ENCODE measurements at places on chromosomes 7 and 10.

DNA sequence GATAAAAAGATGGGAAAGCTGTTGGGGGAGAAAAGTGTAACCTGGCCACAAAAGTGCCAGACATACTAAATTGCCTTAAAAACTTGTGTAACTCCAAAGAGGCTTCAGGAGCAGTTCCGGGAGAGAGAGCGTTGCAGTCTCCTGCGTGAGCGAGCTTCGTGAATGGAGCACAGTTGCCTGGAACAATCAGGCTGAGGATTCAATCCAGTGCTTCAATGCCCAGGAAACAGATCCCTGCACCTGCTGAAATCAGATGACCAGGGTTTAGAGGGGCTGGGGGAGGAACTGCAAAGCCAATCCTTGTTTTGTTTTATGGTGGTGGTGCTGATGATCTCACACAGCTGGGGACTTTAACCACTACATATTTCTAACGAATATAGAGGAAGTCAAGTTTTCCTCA is 398.3 kb downstream of the DPP6 start:
- no peak for DNase-seq

DNA sequence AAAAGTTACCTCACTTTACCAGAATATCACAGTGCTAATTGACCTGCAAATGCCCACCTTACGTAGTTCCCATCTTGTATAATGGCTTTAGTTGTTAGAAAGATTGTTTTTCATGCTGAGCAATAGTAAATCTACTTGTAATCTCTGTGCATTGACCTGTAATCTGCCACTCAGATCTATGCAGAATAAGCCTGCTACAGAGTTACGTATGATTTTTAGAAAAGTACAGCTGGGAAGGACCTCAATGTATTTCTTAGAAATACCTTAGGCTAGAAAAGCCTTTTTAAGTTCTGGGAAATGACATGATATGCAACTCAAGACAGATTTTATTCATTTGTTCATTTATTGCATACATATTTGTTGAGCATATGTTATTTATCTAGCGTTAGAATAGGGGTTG is 530.9 kb downstream of the SORCS3 start:
- DNase-seq: no peak

DNA sequence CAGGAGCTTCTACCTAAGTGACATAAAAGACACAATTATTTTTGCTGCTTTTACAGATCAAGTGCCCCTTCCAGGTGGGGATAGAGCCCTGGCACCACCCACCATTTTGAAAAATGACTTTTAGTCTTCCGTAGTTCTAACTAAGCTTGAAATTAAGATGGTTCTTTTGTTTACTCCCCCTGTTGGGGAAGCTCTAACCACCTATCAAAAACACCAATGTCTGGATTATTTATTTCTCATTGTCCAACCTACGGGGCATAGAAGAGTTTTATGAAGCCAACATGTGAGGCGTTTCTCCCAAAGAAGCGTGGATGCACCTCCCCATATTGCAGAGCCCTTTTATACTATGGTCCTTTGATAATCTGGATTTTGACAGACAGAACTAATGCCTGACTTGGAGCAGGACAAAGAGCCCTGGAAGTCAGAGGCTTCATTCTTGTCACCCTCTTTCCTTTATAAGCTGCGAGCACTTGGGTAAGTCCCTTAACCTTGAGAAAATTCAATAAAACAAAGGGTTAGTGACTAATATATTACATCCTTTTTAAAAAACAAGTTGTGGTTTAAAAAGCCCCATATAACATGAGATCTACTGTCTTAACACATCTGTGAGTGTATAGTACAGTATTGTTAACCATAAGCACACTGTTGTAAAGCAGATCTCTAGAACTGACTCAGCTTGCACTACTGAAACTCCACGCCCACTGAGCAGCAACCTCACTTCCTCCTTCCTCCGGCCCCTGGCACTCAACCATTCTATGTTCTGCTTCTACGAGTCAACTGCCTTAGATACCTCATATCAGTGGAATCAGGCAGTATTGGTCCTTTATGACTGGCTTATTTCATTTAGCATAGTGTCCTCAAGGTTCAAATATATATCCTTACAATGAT is 67.5 kb downstream of the ATXN7L1 start:
- peak; percentile 84 for DNase-seq

GRCh38 chr10:132023092-132023811 is 41.5 kb upstream of the BNIP3 start:
- DNase-seq: peak; percentile 64

- DNase-seq: no peak
These were observed 417.9 kb downstream of the AUTS2 start for GRCh38 chr7:70016044-70016770.

GRCh38 chr10:129892548-129893052 is 71.5 kb downstream of the EBF3 start:
- no peak for DNase-seq

DNA sequence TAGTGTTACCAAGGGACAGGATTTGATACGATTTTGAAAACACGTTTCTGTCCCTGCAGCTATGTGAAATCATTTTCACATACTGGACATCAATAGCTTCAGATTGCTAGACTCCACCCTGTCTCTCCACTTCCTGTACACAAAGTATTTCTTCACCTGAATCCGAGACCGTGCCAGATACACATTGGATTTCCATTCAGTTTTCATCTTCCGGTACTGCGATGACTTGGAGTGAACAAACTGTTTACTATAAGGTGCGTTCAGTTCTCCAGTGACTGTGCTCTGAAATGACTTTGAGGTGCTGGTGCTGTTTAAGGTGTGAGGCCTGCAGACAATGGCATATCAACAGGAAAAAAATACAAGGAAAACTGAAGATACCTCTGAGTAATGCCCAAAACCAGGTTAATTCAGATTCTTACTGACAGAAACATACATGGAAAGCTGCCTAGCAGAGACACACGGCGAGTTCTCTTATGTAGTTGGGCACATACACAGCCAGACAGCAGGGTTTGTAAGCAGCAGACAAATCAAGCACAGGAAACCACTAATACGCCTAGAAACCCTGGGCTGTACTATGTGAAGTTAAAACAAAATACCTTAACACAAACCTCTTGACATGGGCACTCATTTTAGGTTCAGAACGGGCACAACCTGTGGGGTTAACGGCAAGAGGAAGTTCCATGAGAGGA is 119.2 kb downstream of the GALNT11 start:
- no peak for DNase-seq

DNA sequence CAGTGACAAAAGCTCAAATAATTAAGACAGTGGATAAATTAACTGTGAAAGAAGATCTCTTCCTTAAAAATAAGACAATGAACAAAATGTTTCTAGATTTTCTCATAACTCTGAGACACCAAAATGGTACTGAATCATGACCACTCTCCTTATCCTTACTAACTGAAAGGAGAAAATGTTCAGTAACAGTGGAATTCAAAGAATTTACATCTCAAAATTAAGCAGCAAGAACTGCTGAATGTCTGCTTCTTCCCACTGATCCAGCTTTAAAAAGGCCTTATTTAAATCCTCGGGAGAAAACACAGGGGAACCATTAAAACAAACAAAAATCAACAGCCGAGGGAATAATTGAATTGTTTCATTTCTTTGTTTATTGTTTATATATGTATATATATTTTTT is 27.3 kb upstream of the PLXDC2 start:
- DNase-seq: no peak

DNA sequence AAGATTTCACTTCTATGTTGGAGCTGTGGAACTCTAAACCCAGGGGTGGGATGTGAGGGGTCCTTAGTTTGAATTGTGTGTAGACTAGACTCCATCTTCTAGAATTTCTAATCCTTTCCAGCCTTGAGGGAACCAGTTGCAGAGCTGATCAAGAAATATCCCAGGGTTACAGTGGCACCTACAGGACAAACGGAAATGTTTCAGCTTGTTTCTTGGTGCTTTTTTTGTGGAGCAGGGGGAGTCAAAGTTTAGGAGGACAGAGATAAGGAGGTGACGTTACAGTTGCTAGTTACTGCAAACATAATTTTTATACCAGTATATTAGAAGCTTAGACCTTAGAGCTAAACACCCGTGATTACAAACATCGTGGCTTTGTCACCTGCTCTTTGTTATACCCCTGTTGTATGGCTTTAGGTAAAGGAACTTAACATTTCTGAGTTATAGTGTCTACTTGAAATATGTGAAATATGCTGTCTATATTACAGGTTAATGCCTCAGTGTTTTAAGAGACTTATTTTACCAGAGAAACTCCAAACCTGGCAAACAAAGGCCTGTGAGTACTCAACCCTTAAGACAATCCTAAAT is 84.5 kb upstream of the DYNC1I1 start:
- peak; percentile 16 for DNase-seq

DNA sequence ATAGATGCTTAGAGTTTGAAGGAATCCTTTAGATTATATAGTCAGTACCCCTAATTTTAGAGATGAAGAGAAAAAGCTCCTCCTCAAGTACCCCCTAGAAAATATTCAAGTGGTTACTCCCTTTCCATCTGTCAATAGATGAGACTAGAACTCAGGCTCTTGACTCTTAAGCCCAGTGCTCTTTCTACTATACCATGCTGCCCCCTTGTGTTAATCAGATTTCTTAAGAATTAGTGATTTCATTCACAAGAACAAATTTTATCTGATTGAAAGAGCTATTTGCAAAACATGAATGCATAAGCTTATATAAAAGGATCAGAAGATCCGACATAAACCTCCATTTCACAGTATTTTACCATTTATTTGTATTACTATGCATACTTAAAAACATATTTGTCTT is 179.3 kb downstream of the TFEC start:
- peak; percentile 54 for DNase-seq

DNA sequence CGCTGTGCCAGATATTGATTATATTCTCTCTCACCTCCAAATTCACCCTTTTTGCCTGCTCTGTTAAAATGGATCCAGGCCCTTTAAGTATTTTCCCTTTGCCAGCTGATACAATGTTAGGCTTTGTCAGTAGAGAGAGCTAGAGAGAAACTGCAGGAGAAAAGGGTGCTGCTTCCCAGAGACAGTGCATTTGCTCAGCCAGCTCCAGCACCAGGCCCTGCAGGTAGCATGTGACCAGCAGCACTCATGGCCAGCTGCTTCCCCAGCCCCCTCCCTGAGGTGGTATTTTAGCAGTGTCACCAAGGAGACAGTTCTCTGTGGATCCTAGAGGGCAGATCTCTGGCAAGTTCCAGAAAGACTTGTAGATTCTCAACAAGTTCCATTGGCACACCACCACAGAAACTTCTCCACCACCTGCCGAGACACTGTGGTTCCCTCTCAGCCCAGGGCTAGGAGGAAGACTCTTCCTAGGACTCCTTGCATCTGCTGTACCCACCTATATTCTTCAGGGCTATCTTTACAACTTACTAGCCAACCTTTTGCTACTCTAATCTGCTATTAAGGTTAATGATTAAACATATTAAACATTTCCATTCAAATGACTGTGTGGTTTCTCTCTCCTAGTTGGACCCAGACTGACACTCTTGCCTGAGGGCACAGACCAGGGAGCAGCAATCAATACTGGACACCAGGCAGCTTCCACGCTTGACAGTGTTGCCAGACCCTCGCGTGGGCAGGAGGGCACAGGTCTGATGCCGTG is 35.6 kb upstream of the ADAM12 start:
- no peak for DNase-seq

- peak; percentile 43 for DNase-seq
These were observed 662 bp downstream of the DNAJC2 start for GRCh38 chr7:103343758-103344452.

- no peak for DNase-seq
These were observed 59.0 kb upstream of the ZC3HAV1 start for GRCh38 chr7:139168479-139168878.

- DNase-seq: no peak
These were observed 24.4 kb downstream of the TSPAN12 start for GRCh38 chr7:120833546-120833945.

DNA sequence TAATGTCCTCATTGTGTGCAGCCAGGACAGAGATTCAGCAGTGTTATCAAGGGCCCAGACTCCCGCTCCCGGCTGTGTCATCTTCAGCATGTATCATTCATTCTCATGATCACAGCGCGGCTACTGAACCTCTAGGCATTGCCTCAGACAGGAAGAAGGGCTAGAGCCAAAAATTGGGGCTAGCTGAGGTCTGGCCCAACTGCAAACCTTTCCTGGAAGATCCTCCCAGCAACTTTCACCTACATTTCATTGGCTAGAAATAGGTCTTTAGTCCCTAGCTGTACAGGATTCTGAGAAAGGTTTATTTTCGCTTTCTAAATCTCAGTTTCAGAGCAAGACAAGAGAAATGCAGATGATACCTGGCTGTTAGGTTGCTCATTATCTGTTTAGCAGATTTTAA is 81.9 kb downstream of the CREM start:
- no peak for DNase-seq

- DNase-seq: no peak
These were observed 19.2 kb upstream of the DDC start for GRCh38 chr7:50584386-50584785.

DNA sequence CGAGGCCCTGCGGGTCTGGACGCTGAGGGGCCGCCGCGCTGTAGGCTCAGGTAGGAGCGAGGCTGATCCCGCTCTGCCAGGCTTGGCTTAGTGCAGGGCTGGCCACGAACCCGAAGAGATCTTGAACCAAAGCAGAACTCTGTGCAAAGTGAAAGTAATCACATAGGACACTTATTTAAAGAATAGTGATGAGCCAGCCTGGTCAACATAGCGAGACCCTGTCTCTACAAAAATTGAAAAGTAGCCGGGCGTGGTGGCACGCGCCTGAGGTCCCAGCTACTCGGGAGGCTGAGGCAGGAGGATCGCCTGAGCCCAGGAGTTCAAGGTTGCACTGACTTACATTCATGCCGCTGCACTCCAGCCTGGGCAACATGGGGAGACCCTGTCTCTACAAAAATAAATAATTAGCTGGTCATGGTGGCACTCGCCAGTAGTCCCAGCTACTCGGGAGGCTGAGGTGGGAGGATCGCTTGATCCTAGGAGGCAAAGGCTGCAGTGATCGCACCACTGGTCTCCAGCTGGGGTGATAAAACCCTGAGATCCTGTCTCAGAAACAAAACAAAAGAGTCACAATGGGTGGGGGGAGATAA is 541 bp downstream of the ZSCAN25 start:
- no peak for DNase-seq

GRCh38 chr7:30280631-30281030 is 3.8 kb upstream of the ZNRF2 start:
- DNase-seq: no peak

GRCh38 chr7:99837649-99838361 is 10.0 kb downstream of the CYP3A43 start:
- DNase-seq: no peak

- DNase-seq: peak; percentile 13
These were observed 128.4 kb downstream of the NSUN6 start for GRCh38 chr10:18523025-18523424.

DNA sequence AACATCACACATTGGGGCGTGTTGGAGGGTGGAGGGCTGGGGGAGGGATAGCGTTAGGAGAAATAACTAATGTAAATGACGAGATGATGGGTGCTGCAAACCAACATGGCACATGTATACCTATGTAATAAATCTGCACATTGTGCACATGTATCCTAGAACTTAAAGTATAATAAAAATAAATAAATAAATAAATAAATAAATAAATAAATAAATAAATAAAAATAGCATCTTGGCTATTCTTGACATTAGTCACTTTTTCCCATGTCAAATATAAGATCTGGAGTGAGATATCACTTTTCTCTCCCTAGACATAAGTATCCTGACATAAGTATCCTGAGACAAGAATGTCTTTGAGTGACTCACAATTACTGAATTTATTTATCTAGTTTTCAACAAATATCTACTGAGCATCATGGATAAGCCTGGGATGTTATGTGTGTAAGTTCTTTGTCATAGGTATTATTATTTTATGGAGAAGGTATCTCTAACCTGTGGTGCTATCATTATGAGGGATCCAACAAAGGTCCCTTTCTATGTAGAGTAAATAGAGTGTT is 691.3 kb downstream of the SORCS1 start:
- DNase-seq: no peak

All from HCEC 1CT (cell line).